ENCODE measurements at places on chromosomes 11 and 22. TPM values are rescaled to one million over a fixed set of nuclear protein-coding genes. Genes with fewer than 3 reads are reported as not detected.
A peak's percentile ranks its signal among the peaks of the same experiment; 100 is the strongest.

Gene NCF4
- 37.0 TPM for total RNA-seq

DNA sequence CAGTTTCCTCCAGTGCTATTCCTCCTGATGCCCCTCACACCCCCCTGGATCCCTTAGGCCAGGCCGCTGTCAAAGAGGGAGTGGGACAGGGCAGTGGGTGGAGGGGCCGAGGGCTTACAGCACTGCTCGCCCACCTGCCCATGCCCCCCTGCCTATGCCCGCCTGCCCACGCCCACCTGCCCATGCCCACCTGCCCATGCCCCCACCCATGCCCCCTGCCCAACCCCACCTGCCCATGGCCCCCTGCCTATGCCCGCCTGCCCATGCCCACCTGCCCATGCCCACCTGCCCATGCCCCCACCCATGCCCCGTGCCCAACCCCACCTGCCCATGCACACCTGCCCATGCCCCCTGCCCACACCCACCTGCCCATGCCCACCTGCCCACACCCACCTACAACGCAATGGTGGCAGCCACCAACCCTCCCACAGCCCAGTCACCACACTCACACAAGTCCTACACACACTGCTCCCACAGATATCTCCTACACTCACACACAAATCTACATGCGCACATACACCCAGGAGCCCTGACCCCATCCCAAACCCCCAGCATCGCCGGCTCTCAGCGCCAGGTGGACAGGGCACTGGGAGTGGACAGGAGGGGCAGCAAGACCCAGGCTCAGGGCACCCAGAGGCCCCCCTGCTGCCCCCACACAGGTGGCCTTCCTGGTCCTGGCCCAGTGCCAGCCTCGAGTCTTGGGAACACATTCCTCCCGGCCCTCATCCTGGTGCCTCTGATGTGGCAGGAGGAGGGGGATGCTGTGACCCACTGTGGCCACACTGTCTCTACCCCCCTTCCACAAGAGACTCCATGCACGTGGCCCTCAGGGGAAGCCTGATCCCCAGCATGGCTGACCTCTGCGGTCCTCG lies 61.8 kb downstream of the CYTH4 start:
- no peak for DNase-seq

- no peak for DNase-seq
Measured at GRCh38 chr11:61477126-61477525, 31.4 kb upstream of the LRRC10B start.

DNA sequence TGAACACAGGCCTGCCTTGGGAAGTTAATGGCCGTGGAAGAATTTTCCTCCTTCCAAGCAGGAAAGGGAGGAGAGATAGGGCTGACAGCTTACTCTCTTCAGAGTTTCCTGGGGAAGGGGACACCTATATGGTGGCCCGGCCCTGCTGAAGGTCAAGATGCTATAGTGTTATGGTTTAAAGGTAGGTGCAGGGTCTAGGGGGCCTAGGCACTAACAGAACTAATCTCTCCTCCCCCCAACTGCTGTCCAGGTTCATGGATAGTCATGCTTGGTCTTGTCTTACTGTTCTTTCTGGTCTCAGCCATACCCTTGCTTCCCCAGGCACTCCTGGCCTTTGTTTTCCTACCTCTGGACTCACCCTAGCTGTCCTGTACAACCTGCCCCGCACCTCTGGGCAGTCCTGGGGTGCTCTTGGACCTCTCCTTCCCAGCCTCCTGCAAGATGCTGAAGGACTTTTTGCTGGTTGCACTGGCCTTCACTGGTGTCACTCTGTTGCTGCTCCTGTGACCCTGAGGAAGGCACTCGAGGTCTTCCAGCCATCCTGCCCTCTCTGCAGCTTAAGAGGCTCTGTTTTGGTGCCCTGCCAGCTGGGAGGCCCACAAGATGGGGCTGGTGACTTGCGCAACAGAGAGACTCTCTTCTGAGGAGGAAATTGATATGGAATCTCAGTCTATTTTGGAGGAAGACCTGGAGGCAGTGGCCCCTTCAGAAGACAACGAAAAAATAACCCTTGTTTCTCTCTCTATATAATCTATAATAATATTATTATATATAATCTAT lies 17.9 kb downstream of the SEC14L3 start:
- DNase-seq: peak; percentile 82

Data from upper lobe of right lung (tissue), 1 donor.